ENCODE measurements at places on chromosomes 5 and 9.

GRCh38 chr9:132673355-132673754 lies 3.1 kb downstream of the GTF3C4 start:
- DNase-seq: no peak

DNA sequence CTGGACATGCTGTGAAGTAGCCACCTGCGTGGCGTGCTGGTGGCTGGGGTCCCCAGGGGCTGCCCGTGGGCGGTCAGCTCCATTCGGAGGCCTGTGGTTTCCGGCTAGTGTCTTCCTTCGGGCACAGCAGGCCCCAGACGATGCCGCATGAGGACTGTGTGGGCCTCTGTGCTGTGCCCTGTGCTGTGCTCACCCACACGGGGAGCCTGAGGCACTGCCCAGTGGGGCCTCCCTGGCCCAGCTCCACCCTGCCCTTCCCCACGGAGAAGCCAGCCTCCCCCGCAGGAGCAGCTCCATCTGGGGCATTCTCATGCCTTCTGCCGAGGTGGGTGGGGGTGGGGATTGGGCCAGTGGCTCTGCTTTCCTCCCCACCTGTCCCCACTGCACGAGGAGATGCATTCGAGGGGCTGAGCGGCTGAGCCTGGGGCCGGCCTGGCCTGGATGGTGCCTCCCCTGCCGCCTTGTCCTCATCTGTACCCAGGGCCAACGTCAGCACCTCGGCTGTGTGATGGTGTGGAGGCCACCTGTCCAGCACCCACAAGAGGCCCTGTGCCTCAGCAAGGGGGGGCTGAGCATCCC lies 24.2 kb downstream of the RXRA start:
- DNase-seq: no peak

GRCh38 chr9:123164285-123164684 lies 104.1 kb downstream of the STRBP start:
- DNase-seq: no peak

DNA sequence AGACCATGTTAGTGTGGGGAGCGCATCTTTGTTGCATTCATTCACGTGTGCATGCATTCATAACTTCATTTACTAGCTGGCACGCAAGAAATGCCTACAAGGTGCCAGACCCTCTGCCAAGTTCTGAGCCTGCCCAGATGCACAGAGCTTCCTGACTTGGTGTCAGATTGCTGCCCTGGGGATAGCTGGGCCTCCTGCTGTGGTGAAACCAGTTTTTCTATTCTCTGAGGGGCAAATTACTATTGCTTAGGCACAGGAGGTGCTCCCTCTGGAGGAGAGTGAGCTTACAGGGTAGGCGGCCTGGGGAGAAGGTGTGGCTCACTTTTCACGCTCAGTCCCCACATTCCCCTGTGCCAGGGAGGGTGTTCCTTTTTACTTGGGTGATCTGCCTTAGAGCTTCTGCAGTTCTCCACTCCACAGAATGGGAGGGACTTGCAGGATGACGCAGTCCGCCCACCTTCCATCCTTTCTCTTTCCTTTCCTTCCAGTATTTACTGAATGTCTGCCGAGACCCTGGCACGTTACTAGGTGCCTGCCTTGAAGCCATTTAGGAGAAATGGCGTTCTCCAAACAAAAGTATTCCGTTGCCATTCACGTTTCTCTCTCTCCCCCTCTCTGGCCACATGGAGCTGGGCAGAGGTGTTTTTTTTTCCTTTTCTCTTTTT lies 27.9 kb upstream of the CTNNA1 start:
- no peak for DNase-seq

DNA sequence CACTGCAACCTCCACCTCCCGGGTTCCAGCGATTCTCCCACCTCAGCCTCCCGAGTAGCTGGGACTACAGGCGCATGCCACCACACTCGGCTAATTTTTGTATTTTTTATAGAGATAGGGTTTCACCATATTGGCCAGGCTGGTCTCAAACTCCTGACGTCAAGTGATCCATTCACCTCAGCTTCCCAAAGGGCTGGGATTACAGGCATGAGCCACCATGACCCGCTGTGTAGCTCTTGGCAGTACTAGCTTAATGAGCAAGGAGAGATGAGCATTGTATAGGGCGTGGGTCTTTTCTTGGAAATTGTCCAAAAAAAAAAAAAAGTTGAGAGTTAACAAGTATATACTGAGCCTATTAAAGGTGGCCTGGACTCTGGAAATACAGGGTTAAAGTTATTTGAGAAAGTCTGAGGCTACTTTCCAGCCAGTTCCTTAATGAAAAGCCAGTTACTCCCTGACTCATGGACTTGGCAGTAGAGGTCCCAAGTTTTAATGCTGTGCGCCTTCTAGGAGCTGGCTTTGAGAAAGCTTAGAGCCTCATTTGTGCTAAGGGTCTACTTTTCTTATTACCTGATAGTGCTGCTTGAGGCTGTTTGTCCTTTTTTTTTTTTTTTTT lies 4.2 kb upstream of the FGF18 start:
- no peak for DNase-seq

DNA sequence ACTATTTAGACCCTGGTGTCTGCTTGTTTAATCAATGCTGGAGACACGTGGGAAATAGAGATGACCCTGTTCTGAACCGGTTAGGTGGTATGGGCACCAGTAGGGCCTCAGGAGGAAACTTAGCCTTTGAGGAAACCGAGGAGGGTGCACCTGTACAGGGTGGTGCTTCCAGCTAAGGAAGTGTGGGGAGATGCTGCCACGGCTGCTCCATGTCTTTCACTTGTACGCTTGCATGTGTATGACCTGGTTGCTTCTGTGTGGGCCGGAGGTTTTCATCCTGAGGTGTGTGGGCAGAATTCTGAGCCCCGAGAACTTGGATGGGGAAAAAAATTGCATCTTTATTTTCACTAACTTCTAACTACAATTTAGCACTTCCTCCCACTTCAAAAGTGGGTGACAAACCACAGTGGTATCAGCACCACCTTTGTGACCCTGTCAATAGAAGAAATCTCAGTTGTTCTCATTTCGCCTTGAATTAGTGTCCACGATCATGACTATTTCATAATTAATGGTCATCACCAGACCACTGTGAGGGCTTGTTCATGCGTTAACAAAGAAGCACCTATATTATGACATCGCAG lies 99.8 kb upstream of the SPATA31C2 start:
- no peak for DNase-seq

- DNase-seq: no peak
These were observed 45.1 kb upstream of the PJA2 start for GRCh38 chr5:109454731-109455505.

DNA sequence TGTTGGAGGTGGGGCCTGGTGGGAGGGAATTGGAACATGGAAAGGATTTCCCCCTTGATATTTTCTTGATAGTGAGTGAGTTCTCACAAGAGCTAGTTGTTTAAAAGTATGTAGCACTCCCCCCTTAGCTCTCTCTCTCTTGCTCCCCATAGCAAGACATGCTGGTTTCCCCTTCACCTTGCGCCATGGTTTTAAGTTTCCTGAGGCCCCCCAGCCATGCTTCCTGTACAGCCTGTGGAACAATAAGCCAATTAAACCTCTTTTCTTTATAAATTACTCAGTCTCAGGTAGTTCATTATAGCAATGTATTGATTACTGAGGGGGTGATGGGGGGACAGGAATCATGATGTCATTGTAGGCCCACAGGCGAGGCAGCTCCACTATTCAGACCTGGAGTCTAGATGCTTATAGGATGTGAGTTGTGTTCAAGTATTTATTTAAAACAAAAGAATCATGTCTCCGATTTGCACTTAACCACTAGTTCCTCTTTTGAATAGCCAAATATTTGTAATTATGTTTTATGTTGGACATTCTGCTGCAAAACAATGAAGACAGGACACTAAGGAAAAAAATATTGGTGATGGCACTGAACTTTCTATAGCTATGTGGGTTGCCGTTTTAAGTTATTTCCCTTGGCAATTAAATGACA lies 156.6 kb downstream of the TMEM38B start:
- no peak for DNase-seq

DNA sequence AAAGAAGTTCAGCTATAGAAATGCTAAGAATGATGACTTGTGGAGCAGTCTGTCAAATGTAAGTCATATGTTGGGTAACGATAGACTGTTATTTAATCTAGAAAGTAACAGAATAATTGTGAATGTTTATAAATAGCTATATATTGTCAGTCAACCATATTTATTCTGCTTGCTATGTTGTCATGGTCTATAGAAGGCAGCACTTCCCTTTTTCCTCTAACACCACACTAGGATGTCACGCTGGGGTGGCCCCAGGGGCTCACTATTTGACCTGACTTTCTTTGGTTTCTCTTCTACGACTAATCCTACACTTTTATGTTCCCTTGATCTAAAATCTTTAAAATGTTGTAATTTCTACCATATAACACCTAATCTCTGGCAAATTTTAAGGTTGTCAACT lies 20.5 kb downstream of the ERAP2 start:
- no peak for DNase-seq
